Stomach (tissue), 19 donors: ENCODE measurements at places on chromosomes 16 and 17. TPM values are rescaled to one million over a fixed set of nuclear protein-coding genes. Genes with fewer than 3 reads are reported as not detected.

Gene SPNS2
- 30.0 TPM for polyA plus RNA-seq

Gene ATMIN
- 12.3 TPM for polyA plus RNA-seq

Gene CYGB
- 65.1 TPM for polyA plus RNA-seq

Gene HLF
- 1.6 TPM for polyA plus RNA-seq

Gene CLEC18A
- polyA plus RNA-seq, result 0.44 TPM

Gene HBA1
- not detected for polyA plus RNA-seq

Gene EMP2
- 11.7 TPM for polyA plus RNA-seq

Gene KRTAP9-8
- polyA plus RNA-seq, result not detected
